T-cell (primary cell): ENCODE measurements at places on chromosomes 3 and 15.

DNA sequence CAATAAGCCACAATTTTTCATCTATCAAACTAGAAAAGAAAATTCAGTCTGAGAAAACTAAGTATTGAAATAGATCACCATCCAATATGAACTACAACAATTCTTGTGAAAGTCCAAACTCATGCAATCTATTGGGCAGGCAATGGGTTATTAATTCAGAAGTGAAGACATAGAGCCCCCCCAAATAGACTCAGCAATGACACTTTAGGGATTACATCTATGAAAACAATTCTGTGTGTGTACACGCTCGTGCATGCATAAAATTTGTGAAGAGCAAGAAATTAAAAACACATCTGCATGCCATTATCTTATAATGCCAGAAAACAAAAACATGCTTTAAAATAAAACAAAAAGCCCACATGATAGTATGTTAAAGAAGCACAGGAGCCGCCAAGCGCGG, 151.3 kb downstream of the NR1I2 start:
- DNase-seq = no peak

- no peak for DNase-seq
These were observed 119.1 kb downstream of the ROBO2 start for GRCh38 chr3:77158730-77159581.

- DNase-seq = no peak
These were observed 2.5 kb upstream of the GJD2 start for GRCh38 chr15:34757262-34757661.

DNA sequence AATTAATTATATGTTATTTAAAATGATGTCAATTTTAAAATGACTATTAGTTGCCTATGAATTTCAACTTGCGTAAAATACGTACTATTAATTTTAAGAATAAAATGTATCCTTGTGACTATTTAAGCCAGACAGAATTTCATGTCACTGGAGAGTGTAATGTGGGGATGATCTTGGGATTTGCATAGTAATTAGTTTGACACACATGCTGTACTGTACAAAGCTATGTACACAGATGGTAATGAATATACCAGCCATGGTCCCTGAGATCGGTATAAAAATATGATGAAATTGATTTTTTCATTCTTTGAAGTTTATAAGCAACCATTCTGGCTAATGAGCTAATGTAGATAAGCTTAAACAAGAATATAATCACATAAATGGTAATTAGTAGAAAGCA, 134.4 kb upstream of the ROBO1 start:
- DNase-seq = no peak

DNA sequence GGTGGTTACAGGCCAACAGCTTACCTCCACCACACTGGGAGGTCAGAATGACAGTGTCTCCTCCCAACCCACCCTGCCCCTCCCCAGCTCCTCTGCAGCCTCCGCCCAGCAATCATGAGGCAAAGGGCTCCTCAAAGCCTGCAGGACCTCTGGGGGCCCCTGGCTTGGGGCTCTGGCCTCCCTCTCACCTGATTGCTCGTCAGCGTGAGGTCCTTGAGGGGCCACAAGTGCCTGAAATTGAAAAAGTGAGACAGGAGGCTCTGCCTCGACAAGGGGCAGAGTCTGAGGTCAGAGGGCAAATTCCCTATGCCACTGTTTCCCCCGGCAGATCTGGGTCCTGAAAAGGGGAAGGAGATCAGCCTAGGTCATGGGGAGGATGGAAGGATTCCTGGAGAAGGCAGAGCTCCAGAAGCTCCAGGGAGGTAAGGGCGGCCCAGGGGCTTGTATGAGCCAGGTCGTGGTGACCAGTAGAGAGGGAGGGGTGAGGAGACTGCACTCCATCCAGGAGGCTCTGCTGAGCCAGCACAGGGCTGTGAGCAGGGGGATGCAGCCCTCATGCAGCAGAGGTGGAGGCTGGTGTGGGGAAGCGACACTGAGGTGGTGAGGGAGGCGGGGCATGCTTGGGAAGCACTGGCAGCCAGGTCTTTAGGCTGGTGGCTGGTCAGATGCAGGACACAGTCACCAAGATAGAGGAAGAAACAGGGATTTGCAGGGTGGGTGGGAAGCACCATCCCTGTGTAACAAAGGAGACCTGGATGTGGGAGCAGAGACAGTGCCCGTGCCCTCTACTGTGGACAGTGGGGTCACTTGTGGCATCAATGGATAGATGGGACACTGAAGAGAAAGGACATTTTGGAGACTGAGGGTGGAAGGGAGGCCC, 20.1 kb downstream of the ALS2CL start:
- no peak for DNase-seq

DNA sequence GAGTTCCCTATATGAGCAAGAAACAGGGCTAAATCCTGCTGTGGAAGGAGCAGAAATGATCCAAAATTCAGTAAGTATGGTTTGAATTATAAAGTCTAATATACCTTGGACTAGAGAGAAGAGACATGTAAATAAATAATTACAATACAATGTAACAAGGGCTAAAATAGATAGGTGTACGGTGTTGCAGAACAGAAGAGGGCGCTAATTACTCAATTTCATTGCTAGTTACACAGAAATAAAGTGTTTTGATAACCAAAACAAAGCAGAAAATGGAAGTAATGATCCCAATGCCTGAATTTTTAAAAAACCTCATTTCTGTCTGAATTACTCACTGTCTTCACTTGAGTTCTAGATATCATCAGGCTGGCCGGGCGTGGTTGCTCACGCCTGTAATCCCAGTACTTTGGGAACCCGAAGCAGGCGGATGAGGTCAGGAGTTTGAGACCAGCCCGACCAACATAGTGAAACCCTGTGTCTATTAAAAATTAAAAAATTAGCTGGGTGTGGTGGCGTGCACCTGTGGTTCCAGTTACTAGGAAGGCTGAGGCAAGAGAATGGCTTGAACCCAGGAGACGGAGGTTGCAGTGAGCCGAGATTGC, 8.3 kb upstream of the PLCH1 start:
- no peak for DNase-seq

DNA sequence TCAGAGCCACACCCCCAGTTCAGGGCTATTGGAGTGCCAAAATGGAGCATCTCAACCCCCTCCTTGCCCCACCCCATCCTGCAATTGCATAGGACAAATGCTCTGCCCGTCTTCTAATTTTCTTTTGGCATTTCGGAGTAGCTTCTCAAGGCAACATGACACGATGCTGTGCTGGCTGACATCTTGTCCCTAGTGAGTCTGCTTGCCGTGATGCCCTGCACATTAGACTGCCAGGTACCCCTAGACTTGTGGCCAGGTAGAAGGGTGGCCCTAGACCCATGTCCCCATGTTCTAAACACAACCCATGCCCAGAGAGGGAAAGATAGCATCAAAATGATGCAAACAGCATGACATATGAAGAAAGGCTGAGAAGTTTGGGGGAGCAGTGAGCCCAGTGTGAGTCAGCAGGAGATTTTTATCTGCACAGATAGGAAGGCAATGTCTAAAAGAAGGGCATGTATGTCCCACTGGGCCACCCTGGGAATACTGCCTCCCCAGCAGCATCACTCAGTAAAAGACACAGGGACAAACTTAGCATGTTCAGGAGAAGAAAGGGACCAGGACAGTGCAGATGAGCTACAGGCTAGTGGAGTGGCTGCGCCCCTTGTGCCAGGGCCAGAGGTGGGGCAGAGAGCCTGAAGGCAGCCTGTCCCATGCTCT, 36.8 kb downstream of the CA12 start:
- no peak for DNase-seq

DNA sequence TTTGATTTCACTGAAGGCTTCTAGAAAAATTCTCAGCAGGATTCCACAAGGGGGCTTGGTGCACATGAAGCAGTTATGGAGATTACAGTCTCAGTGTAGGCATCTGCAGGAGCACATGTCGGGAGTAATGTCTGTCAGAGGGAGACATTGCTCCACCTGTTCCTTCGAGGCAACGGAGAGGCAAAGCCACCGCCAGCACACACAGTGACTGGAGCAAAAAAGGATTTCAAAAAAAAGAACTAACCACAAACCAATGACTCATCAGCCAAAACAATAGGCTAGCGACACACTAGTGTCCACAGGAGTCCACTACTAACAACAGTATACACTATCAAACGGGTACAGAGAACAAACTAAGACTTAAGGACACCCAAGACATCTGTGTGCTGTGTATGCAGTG, 68.9 kb downstream of the NPTN start:
- DNase-seq = no peak

- no peak for DNase-seq
These were observed 21.3 kb downstream of the TM4SF1 start for GRCh38 chr3:149356044-149356592.

- DNase-seq = no peak
These were observed 1.5 kb upstream of the AMOTL2 start for GRCh38 chr3:134375582-134376384.

GRCh38 chr15:71773206-71773859, 37.0 kb upstream of the NR2E3 start:
- DNase-seq = no peak

- DNase-seq = no peak
These were observed 1.3 kb downstream of the GREM1 start for GRCh38 chr15:32718821-32719716.

- DNase-seq = no peak
These were observed 101.3 kb downstream of the NR2F2 start for GRCh38 chr15:96431786-96432185.

DNA sequence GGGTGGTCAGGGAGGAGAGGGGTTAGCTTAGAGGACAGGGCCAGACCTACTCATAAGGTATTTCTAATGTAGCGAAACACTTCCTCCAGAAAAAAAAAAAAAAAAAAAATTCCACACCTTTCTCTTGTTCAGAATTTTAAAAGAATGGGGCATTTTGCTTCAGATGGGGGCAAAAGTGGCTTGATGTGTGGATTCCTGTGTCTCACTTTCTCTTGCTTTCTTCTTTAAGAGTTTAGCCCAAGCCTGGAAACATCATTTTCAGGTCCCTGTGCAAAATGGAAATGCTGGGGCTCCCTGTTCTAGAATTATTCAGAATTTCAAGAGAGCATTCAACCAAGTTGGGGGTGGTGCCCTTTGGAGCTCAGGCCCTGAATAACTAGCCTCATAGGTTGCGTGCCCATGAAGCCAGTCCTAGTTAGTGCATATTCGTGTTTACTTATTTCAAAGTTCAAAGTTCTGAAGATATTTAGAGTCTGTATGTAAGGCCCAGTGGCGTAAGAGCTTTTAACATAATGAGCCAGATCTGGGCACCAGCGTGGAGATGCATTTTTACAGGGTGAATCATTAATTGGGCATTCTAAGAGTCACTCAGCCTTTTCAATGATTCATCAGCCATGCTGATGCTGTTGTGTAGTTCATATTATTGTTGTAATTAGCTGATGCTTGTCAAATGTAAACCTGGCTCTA, 104.5 kb downstream of the RPLP1 start:
- no peak for DNase-seq

DNA sequence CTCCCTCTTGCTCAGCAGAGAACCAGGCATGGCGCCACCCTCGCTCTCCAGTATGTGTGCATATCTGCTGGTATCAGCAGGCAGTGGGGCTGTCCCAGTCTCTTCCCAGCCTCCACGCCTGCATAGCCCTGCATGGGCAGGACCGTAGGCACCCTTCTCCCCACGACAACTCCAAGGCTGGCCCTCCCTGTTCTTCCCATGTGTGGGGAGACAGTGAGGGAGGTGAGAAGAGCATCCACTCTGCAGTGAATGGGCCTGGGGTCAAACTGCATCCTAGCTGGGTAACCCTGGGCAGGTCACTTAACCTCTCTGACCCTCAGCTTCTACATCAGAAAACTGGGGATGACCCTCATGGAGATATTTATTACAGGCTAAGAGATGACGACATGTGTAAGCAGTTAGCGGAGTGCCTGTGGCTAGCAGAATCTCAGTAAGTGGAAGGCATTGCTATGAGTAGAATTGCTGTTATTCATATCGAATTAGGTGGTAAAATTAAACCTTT, 13.3 kb upstream of the SSUH2 start:
- DNase-seq = no peak

- no peak for DNase-seq
These were observed 86.1 kb downstream of the CGNL1 start for GRCh38 chr15:57462381-57462780.

- DNase-seq = no peak
These were observed 53.5 kb upstream of the ADAMTS9 start for GRCh38 chr3:64741341-64741740.

- DNase-seq = no peak
These were observed 26.4 kb downstream of the GNB5 start for GRCh38 chr15:52164631-52165265.

- DNase-seq = no peak
These were observed 1444.5 kb upstream of the CADM2 start for GRCh38 chr3:83514130-83514914.

- DNase-seq = no peak
These were observed 96.0 kb upstream of the NPHP3 start for GRCh38 chr3:132818251-132818650.

- DNase-seq = no peak
These were observed 10.8 kb downstream of the IP6K1 start for GRCh38 chr3:49775538-49775937.

DNA sequence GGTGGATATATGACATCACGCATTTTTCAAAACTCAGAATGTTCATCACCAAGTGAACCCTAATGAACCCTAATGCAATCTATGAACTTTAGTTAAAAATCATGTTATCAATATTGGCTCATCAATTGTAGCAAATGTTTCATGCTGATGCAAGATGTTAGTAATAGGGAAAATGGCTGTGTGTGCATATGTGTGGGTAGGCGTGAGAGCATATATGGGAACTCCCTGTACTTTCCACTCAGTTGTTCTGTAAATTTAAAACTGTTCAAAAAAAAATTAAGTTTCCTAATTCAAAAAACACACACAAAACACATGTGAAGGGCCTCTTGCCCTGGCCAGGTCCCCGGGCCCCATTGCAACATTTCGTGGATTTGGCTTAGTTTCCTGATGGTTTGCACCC, 89.7 kb upstream of the PROK2 start:
- DNase-seq = no peak

GRCh38 chr3:173660645-173661299, 263.2 kb downstream of the NLGN1 start:
- no peak for DNase-seq

GRCh38 chr3:85862893-85863455, 904.2 kb downstream of the CADM2 start:
- no peak for DNase-seq

DNA sequence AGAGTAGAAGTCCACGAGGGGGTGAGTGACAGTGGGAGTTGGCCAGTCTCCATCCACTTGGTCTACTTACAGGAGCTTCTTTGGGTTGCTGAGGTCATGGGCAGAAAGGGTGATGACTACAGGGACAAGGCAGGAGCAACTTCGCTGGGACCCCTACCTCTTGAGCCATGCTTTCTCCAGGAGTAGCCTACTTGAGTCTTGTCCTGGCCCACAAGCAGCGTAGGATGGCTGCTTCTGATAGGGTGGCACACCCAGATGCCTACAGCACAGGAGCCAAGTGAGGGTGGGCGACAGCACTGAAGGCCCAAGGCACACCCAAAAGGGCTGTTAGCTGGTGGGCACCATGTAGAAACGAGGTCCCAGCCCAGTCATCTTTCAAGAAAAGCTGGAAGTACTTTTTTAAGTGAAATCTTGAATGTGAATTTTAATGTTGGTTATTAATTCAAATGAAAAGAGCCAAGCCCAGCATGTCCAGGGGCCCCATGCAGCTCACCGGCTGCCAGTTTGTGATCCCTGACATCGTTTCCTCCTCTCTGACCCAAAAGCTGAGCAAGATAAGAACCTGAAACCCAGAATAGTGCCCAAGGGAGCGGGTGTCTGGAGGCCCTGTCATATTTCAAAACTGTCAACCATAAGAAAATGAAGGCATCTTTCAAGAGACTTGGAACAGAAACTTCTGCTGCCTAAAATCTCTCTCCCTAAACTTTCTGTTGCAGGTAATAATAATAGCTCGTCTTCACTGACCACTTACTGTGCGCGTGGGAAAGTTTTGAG, 2.2 kb upstream of the CPEB1 start:
- no peak for DNase-seq
